Activated CD4-positive, alpha-beta T cell treated with anti-CD3 and anti-CD28 coated beads for 24 hours (primary cell): ENCODE measurements at places on chromosomes 7 and 10.

- no peak for DNase-seq
Measured at GRCh38 chr10:78600740-78601139, 468.0 kb upstream of the ZMIZ1 start.

- DNase-seq, result no peak
Measured at GRCh38 chr7:142636751-142637150, 112.5 kb upstream of the PRSS1 start.

GRCh38 chr7:111746950-111747349 lies 184.7 kb upstream of the IMMP2L start:
- no peak for DNase-seq

DNA sequence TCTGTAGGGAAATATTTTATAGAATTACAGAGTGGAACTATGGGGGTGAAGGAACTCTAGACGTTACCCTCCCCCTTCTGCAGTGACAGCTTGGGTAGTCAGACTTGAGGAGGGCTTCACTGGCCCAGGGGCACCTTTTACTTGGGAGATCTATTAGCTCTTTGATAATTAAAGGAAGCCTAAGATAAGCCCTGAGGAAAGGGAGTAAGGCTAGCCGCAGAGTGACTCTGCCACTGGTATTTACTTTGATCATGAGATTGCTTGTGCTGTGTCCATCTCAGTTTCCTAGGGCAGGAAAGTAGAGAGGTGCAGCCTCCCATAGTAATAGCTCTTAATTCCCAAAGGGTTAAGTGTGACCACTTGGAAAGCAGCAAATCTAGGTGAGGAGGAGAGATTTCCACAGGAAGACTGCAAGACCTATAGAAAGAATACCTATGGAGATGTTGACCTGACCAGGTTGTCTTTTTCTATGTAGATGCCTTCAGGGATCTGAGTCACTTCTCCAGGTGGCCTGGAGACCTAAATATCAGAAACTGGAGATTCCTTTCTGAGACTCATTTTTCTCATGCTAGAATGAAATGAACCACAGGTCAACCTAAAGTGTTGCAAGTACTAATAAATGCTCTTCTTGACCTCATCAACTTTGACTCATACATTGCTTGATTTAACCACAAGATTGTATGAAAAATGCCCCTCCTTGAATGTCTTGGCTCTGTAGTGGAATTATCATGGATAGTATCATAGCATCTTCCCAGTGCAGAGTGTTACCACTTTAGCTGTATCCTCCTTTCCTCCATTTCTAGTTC lies 447.3 kb upstream of the GHITM start:
- no peak for DNase-seq

DNA sequence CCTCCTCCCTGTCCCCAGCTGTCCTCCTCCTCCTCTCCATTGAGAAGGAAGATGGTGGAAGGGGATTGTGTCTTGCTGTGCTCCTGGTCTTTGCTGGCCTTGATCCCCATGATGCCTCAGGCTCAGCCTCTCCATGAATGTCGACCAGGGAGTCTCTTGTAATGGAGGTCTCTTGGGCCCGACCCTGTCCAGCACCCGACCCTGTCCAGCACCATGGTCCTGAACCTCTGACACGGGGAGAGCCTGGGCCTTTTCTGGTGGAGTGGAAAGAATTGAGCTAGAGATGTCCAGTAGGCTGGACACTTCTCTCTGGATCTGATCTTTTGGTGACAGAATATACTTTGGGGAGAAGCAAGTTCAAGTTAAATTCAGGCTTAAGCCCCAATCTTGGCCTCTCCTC lies 42.3 kb upstream of the HMX3 start:
- DNase-seq, result no peak

DNA sequence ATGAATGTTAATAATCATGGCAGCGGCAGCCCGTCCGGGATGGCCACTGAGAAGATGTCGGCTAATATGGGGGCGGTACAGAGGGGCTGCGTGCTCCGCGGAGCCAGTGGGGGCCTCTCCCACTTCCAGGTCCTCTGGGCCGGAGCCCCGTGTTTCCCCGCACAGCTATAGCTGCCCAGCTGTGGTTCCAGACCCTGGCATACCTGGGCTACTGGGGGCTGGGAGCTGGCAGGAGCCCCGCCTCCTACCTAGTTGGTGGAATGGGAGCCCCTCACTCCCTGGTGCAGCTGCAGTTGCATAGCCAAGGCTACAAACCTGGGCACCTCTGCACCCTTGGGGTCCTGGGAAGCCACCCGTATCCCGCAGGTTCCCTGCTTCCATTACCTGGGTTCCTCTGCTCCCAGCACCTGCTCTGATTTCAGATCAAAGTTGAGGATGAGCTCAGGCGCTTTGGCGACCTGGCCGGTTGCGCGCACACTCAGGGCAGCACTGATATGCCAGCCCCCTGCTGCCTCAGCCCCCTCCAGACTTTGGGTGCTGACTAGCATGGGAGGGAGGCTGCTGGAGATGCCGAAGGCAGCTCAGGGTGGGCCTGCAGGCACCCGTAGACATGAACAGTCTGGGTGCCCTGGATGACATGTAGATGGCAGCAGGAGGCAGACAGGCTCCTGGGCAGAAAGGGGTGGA lies 236.5 kb upstream of the SEMA3D start:
- no peak for DNase-seq

DNA sequence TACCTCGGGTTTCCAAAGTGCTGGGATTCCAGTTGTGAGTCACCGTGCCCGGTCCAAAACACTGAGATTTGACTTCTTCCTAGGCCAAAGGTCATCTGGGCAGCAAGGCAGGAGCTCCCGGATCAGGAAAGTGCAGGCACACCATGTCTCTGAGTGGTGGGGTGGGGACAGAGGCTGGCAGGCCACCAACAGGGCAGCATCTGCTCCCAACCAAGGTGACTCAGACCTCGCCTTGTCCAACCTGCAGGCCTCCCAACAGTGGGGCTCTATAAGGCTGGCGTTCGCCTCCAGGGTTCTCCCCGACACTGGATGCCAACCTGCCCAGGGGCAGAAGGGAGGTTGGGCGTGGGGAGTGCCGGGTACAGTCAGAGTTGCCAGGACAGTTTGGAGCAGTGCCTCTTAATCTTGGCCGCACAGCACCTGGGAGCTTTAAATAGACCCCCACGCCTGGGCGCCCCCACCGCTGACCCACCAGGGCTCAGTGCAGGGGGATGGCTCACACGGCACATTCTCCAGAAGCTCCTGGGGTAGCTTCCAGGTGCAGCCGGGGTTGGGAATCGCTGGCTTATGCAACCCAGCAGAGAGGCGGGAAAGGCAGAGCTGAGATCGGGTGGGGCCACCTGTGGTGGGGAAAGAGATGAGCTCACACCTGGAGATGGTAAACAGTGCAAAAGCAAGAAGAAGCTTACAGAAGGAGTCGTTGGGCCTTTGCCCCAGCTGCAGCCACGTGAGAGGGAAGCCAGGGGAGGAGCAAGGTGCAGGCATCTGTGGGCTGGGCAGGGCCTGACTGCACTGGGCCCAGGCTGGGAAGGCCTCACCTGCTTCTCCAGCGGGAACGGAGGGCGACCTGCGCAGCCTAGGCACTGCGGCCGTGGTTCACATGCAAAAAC lies 10.9 kb downstream of the CALML5 start:
- DNase-seq, result no peak

- no peak for DNase-seq
Measured at GRCh38 chr7:95394370-95394769, 1.8 kb downstream of the PON3 start.

- no peak for DNase-seq
Measured at GRCh38 chr7:36827726-36828703, 103.7 kb upstream of the AOAH start.

- no peak for DNase-seq
Measured at GRCh38 chr10:6167456-6167855, 35.3 kb upstream of the PFKFB3 start.

DNA sequence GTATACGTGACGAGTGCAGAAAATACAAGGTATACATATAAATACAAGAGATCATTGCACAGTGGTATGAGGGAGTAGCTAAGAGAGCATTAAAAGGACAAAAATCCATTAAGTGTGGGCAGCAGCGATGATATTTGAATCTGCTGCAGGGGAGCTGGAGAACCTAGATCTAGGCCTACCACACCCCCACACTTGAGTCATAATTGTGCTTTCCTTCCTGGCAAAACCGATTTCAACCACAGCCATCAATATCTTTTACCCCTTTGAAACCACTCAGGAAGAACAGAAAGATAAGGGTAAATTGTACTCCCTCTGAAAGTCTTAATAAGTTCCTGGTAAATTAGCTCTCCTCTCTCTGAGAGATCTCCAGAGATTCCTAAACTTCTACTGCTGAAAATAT lies 345.0 kb downstream of the SORCS1 start:
- DNase-seq, result no peak

DNA sequence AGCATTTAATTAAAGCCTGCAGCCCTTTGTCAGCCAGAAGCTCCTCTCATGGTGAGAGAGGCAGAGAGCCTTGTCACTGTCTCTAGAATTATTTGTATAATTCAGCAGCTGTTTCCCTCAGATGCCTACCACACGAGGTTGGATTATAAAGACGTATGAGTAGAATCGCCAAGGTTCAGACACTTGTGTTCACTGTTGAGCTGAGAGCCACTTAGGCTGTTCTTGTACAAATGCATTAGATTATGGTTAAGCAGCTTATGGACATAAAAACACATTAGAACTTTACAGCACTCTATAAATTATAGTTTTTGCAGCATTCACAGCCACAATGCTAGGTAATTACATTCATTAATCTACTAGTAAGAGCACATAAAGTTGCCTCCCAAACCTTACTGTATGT lies 282.6 kb downstream of the AUTS2 start:
- DNase-seq, result no peak

DNA sequence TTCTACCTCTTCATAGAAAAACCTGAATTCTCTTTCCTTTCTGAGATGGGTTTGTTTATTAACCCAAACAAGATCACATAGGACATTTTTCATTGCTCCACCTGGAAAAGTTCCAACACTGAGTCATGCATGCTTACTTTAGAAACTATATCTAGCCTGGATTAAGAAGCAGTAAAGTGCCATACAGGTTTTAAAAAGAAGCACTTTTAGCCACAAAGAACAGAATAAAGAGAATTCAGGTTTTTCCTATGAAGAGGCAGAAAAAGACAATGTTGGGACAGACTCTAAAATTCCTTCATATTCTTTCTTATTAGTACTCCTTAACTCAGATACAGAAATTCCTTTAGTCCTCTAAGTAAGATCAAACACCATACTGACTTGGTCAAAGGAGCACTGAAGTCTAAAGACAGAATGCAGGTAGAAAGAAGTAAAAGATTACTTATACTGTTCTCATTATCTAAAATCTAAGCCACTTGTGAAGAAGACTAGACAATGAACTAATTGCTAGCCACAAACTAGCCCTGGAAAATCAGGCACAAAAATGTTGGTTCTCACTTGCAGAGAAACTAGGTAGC lies 241.3 kb downstream of the ANK3 start:
- no peak for DNase-seq

DNA sequence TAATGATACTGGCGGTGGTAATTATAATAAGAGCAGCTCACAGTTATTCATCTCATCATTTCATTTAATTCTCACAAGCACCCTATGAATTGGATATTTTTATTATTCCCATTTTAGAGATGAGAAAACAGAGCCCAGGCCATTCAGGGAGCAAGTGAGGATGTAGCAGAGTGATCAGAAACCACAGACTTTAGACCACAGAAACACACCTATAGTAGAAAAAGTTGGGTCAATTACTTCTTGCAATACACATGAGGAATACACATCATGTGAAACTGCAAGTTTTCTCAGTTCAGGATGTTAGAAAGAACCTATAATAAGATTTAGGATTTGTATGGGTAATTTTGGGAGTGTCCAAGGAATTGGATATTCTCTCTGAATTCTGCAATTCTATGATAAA lies 278.0 kb downstream of the ADRA2A start:
- no peak for DNase-seq

GRCh38 chr7:157690058-157690832 lies 353.4 kb downstream of the DNAJB6 start:
- no peak for DNase-seq

GRCh38 chr10:31927565-31927883 lies 1.1 kb downstream of the ARHGAP12 start:
- no peak for DNase-seq

DNA sequence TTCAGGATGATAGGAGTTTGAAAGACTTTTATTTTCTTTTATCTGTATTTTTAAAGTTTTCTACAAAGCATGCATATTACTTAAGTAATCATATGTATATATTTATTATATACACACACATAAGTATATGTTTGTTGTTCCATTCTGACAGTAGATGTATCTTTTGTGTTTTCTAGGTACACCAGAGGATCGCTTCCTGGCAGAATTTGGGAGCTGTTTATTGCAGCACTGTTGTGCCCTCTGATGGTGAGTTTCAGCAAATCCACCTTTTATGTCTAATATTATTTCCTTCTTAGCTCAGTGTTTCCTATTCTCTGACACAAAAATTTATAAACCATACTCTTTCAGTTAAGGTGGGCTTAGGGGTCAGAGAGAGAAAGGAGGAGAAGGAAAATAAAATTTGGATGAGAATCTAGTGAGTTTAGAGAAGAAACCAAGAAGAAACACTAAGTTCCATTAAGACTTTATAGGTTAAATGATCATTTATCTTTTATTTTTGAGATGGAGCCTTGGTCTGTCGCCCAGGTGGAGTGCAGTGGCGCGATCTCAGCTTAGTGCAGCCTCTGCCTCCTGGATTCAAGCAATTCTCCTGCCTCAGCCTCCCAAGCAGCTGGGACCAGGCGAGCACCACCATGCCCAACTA lies 59.2 kb upstream of the OIT3 start:
- no peak for DNase-seq
